BJ (cell line): ENCODE measurements at places on chromosomes 1 and 21.

- DNase-seq = peak; percentile 74
Observed at GRCh38 chr1:235972311-235972689, 92.6 kb downstream of the NID1 start.

DNA sequence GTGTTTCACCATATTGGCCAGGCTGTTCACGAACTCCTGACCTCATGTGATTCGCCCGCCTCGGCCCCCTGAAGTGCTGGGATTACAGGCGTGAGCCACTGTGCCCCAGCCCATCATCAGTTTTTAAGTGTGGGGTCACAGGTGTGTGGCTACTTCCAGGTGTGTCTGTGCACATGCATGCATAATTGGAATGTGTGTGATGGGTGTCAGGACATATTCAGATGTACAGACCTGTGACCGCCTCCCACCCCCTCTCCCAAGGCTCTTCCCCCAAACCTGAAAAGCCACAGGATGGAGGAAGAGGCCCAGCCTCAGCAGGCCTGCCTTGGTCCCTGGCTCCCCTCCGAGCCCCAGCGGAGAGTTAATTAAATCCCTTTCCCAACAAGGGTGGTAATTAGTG is 37.3 kb upstream of the CSF3R start:
- no peak for DNase-seq

- no peak for DNase-seq
Observed at GRCh38 chr1:241202401-241202800, 154.6 kb downstream of the RGS7 start.

- no peak for DNase-seq
Observed at GRCh38 chr1:53678507-53678906, 60.5 kb downstream of the GLIS1 start.

GRCh38 chr1:221845650-221846371 is 103.9 kb upstream of the DUSP10 start:
- DNase-seq = no peak
